Activated T-helper 1 cell treated with anti-CD3 and anti-CD28 coated beads, Interleukin-2, amount 50 U/mL, for 16 hours (primary cell): ENCODE measurements at places on chromosomes 4 and X.

DNA sequence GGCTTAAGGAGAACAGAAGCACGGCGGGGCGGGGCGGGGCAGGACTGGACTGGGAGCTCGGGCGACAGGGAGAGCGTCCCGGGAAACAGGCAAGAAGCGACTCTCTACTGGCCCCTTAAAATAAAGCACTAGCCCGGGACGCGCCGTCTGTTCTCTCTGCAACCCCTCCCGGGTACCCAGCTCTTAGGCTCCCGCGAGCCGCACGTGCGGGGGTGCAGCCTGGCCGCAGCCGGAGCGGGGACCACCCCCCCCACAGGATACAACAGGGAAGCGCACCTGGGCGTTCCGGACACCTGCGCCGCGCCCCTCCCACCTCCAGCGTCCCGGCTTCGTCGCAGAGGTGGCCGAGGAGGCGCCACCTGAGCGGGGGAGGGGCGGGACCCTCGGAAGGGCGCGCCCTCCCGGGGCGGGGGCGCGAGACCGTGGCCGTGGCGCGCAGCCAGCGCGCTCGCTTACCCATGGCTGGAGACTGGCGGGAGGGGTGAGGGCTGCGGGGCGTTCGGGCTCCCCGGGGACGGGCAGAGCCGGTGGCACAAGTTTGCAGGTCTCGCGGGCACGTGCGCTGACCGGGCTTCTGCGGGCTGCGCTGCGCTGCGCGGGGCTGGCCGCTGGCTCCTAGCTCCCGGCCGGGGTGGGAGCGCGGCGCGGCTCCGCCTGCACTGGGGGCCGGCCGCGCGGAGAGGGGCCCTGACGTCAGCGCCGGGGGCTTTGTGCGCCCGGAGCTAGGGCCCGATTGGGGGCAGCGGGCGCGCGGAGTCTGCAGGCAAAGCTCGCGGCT is 91.5 kb downstream of the GEMIN8 start:
- DNase-seq = no peak

DNA sequence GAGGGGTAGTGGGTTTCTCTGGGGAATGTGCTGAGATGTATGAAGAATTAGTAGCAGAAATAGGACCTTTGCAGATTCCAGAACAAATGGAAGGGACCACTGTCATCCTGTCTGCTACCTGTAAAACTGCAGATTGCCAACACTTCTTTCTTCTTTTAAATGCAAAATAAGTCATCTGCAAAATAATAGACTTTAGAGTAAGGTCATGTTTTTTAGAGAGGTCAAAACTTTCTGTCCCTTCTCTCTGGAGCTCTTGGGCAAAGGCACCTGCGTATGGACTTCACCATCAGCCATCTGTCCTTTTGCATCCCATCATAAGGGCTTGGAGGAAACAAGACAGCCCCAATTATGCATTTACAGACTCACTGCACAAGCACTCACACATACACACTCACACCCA is 121.1 kb upstream of the PPARGC1A start:
- no peak for DNase-seq

- no peak for DNase-seq
Observed at GRCh38 chr4:829761-830600, 4.1 kb upstream of the CPLX1 start.

- no peak for DNase-seq
Observed at GRCh38 chrX:21865436-21865835, 9.6 kb downstream of the YY2 start.

- no peak for DNase-seq
Observed at GRCh38 chrX:30278365-30278764, 30.8 kb downstream of the NR0B1 start.

GRCh38 chrX:15425024-15425423 is 40.8 kb upstream of the VEGFD start:
- DNase-seq = no peak

DNA sequence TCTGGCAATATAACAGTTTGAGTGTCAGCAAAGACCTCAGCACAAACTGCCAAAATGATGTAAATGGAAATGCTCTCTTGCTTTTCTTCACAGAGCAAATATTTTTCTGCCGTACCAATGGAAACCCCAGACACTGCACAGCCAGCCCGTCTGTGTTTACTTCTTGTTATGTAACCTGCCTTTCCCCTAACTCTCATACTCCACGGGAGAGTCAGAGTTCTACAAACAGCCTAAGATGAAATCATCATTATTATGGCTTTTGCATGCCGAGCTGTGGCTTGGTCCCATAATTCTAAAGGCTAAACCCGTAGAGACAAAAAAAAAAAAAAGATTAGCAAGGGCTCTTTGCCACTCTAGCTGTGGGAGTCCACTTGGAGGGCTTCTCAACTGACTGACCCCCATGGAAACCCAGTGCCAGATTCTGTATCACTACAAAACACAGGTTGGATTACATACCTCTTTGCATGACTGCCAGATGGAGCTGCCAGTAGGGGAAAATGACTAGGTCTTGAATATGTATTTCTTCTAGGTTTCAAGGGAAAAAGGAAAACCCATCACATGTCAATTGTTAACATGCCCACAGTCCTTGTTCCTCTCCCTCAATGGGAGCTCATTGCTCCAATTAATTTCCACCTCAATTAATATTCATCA is 197.2 kb upstream of the CNKSR2 start:
- DNase-seq = no peak

GRCh38 chr4:93501244-93501643 is 327.3 kb upstream of the ATOH1 start:
- DNase-seq = no peak

DNA sequence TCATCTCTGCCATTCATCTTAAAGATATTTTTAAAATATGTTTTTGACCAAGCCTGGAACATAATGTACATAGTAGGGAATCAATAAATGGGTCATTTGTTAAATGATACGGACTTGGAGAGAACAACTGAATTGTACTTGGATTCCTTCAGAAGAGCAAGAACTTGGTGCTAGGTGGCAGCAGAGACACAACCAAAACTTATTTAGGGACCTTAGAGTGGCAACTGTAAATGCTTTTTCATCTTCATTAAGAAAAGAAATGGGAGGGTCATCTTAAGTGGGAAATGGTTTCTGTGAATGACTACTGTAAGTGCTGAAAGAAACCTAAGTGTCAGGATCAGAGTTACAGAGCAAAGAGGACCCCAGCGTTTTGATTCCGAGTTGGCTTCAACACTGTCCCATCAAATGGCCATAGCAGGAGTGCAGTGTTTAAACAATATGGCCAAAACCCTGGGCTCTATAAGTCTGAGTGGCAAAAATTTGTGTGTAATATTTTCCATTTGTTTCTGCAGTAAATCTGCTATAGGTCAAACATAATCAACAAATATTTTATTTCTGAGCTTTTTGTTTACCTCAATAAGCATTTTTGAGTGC is 213.6 kb downstream of the PALLD start:
- DNase-seq = no peak

- DNase-seq = no peak
Observed at GRCh38 chrX:20019672-20020365, 29.0 kb upstream of the BCLAF3 start.
